ENCODE measurements at places on chromosomes 2 and 18.

- no peak for DNase-seq
These were observed 73.5 kb downstream of the CCBE1 start for GRCh38 chr18:59623456-59624368.

- DNase-seq: no peak
These were observed 327.1 kb downstream of the CMPK2 start for GRCh38 chr2:6538607-6539006.

- DNase-seq: no peak
These were observed 63.4 kb downstream of the PIKFYVE start for GRCh38 chr2:208329485-208329884.

GRCh38 chr2:140085674-140086073, 1305.5 kb upstream of the NXPH2 start:
- DNase-seq: no peak

DNA sequence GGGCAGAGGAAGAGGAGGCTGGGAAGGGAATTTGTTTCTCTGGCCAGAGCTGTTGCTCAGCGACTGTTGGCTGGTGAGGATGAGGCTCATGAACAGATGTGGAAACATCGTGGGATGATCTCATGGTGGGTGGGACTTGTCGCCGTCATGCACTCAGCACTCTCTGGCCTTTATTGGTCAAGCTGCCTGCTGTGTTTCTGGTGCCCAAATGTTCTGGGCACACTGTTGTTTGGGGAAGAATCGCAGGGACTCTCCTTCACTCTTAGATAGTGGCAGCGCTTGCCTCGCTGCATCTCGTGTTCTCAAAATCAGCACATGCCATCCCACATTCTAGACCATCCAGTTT, 145.6 kb downstream of the AGAP1 start:
- DNase-seq: no peak

- no peak for DNase-seq
These were observed 25.4 kb downstream of the SH3BP4 start for GRCh38 chr2:234977228-234977679.

- peak; percentile 8 for DNase-seq
These were observed 4.7 kb upstream of the STAMBP start for GRCh38 chr2:73823916-73824523.

DNA sequence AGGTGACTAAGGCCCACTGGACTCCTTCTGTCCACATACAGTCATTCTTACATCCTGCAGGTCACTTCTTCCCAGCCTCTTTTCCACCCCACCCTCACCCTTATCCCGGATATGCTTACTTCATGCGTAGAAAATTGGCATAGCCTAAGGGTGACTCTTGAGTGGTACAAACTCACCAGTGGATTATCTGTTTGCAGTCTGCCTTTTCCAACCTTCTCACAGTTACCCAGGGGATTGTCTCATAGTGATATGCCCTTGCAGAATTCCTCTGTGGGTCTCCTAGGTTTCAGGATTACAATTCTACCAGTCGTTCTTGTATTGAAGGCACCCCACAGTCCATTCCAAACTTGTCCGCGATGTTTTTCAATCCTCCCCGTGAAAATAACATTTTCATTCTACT, 752.9 kb upstream of the HS6ST1 start:
- DNase-seq: no peak

DNA sequence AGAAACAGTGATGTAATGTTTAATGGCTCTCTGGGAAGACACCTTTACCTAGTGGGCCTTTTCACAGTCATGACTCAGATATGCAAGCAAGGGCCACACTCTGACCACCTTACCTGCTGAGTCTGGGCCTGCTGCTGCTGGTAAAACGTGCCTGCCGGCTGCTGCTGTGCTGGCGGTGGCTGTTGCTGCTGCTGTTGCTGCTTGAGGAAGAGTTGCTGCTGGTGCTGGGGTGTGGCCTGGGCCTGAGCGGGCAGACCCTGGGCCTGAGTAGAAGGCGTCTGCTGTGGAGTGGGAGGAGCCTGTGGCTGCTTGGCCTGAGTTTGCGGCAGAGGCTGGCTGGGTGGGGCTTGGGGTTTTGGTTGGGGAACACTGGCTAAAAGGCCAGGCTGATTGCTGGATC, 81.6 kb upstream of the NFU1 start:
- no peak for DNase-seq

DNA sequence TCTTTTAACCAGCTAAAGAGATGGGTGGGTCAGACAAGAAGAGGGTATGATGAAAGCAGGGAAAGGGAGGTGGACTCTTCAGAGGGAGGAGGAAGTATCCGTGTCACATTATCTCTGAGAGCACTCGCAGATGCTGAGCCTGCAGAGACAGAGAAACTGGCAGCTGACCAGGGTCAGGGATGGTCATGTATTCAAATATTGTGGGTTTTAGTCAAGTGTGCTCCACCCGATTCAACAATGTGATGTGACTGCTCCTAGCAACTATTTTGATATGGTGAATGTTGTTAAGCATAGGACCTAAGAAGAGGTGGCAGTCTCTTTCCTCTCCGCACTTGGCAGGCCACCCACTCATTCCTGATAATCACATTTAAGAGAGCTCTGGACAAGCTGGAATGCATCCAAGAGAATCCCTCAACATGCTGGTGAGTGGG, 1.3 kb upstream of the CLIP4 start:
- no peak for DNase-seq

GRCh38 chr18:9706081-9706935, 1.8 kb upstream of the RAB31 start:
- no peak for DNase-seq

DNA sequence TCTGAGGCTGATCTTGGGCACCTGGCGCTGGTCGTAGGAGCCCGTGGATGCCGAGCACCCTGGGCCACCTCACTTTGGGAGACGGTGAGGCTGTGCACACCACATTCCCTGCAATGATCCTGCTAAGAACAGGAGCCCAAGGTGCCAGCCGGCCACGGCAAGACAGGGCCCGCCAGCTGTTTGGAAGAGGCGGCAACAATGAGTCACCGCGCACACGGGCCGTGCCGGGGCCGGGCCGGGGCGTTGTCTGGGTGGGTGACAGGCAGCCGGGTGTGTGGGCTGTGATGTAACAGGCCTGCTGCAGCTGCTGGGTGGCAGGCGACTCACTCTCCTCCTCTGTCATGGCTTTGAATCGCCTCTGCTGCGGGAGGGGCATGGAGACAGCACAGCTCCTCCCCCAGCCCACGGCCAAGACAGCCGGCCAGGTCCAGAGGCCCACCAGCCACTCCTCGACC, 49.7 kb upstream of the ODC1 start:
- DNase-seq: peak; percentile 53

- no peak for DNase-seq
These were observed 56.9 kb downstream of the AFTPH start for GRCh38 chr2:64581018-64581417.

DNA sequence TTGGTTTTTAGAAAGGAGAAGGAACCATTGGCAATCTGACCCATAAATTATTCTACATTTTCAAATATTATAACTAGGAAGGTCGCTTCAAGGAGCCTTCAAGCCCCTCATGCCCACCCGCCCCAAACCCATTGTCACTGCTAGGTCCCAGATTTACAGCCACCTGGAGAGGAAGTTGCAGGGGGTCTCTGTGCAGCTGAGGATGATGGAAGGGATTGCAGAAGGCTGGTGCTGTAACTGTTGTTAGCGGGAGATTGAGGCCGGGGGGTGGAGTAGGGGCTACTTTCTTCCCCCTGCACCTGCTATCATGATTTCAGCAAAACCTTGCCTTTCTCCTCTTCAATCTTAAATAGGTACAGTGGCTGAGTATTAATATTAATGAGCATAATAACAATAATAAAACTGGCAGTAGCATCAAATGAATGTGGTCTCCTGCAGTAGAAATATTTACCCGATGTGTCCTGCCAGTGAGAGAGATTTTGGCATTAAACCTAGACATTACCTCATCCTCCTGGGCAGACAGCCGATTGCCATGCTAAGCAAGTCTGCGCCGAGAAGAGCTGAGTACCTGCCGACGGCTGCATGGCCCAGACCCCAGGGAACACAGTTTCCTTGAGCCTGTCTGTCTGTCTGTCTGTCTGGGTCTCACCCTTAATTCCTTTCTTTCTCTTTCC, 225.4 kb downstream of the FAM210A start:
- no peak for DNase-seq

DNA sequence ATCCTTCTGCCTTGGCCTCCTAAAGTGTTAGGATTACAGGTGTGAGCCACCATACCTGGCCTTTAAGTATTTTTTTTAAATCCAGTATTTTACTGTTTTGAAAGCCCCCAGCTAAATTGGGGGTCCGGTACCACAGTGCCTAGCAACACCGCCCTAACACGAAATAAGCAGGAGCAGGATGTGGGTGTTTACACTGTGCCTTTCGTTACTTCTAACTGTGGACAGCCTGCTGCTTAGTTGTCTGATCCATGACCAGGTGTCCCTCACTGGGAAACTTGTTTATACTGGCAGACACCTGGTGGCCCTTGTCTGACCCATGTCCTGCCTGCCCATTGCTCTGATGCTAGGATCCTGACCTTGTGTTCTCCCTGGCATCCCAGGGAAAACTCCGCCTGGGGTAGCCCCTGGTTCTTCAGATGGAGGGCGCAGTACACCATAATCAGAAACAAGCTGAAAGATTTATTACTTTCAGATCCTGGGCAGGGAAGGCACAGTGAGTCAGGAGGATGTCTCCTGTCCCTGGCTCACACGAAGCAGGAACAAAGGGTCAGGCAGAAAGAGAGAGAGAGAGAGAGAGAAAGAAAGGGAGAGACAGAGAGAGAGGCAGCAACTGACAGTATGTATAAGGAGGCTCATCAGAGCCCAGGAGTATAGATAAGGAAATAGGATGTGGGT, 55.7 kb downstream of the NCAPH start:
- DNase-seq: no peak

- DNase-seq: no peak
These were observed 328.5 kb downstream of the FIGN start for GRCh38 chr2:163407296-163407695.

Data from CD4-positive, alpha-beta T cell (primary cell).